GM23338 (cell line): ENCODE measurements at places on chromosomes 5 and 9. TPM values are rescaled to one million over a fixed set of nuclear protein-coding genes. Genes with fewer than 3 reads are reported as not detected.
A peak's percentile ranks its signal among the peaks of the same experiment; 100 is the strongest.

GRCh38 chr9:87180841-87181240 is 233.5 kb upstream of the GAS1 start:
- no peaks in the 10 kb centered on the region for H3K36me3 ChIP-seq
- H3K27me3 ChIP-seq, result no peaks in the 10 kb centered on the region
- H3K27ac ChIP-seq, result no peak overlapping the region
- H3K4me1 ChIP-seq, result no peaks in the 10 kb centered on the region

DNA sequence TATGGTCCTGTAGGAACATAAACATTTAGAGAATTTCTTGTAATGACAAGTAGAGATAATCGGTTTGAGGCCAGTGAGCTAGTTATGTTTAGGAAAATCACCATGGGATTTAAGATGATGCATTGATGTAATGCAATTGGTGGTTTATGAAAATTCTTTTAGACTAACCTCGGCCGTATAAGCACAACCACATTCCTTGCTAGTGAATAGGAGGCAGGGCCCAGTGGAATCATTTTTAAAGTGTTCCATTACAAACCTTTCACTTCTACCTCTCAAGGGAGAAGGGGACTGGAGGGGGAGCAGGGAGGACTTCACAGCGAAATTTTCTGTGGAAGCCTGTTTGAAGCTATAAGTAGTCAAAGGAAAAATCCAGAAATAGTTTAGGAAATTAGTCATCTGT is 71.8 kb upstream of the NFIL3 start:
- H3K4me1 ChIP-seq, result peaks cover 19% of the 10 kb centered on the region
- H3K27ac ChIP-seq, result no peak overlapping the region
- no peak for DNase-seq
- H3K36me3 ChIP-seq, result no peaks in the 10 kb centered on the region
- no peak overlapping the region for H3K4me3 ChIP-seq

The SPATA31E1 gene
- total RNA-seq, result not detected in 2 replicates

- H3K4me3 ChIP-seq, result no peak overlapping the region
- H3K36me3 ChIP-seq, result no peaks in the 10 kb centered on the region
- H3K27me3 ChIP-seq, result no peaks in the 10 kb centered on the region
- peaks cover 7% of the 10 kb centered on the region; the same call in 1 of the 2 replicates for H3K4me1 ChIP-seq
Measured at GRCh38 chr5:58970766-58971165, 387.9 kb downstream of the RAB3C start.

The TMEM252 gene
- not detected in 2 replicates for total RNA-seq

- no peak overlapping the region for H3K4me3 ChIP-seq
- peaks cover 41% of the 10 kb centered on the region for H3K36me3 ChIP-seq
- DNase-seq, result no peak
- H3K27me3 ChIP-seq, result no peaks in the 10 kb centered on the region
- H3K27ac ChIP-seq, result no peak overlapping the region
Measured at GRCh38 chr9:120398286-120398685, 181.7 kb downstream of the CDK5RAP2 start.

- no peaks in the 10 kb centered on the region for H3K36me3 ChIP-seq
- no peak overlapping the region for H3K27ac ChIP-seq
- H3K4me1 ChIP-seq, result no peaks in the 10 kb centered on the region
- DNase-seq, result no peak
Measured at GRCh38 chr9:132486706-132487350, 76.8 kb downstream of the CFAP77 start.

The RAPGEF6 gene
- 19.7 and 20.3 TPM in 2 replicates for total RNA-seq

- H3K27me3 ChIP-seq, result no peaks in the 10 kb centered on the region
- no peak overlapping the region for H3K4me3 ChIP-seq
- no peaks in the 10 kb centered on the region for H3K36me3 ChIP-seq
- DNase-seq, result peak; percentile 16
Measured at GRCh38 chr5:68239487-68239886, 23.9 kb downstream of the PIK3R1 start.

The LPCAT1 gene
- total RNA-seq, result 255 and 263 TPM in 2 replicates

DNA sequence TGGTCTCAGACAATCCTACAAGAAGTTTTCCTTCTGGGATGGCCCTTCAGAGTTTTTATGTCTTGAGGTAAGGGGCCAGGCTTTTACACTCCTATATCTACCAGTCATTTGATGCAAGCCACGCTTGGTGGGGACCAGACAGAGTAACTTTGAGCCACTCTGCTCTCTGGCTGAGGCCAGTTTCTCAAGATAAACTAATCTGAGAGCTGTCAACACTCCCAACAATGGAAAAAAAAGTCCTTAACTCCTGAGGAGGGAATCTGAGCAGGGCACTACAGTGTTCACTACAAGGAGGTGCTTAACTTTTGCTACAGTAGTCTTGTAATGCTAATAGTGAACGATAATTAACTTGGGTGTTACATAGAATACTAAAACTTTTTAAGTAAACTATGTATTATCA is 62.7 kb downstream of the MRPS30 start:
- no peak for DNase-seq
- H3K27me3 ChIP-seq, result no peaks in the 10 kb centered on the region
- H3K27ac ChIP-seq, result no peak overlapping the region
- no peaks in the 10 kb centered on the region for H3K36me3 ChIP-seq

The ACTBL2 gene
- total RNA-seq, result not detected in 2 replicates

The GRXCR2 gene
- not detected in 2 replicates for total RNA-seq

DNA sequence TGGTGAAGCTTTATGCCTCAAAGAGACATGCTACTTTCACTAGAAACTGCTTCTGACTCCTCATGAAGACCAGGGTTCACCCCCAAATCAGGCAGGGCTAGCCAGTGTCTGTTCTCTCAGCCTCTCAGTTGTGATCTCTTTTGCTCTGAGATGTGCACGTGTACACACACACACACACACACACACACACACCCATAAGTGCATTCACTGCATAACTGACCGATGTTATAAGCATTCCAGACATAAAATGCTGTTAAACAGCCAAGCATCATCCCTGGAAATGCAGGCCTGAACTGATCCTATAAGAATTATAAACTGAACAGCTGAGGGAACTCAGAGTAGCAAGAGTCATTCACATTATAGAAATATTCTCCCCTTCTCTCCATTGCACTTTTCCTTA is 85.0 kb downstream of the FSTL4 start:
- no peaks in the 10 kb centered on the region for H3K27me3 ChIP-seq
- no peak for DNase-seq
- no peaks in the 10 kb centered on the region for H3K36me3 ChIP-seq
- H3K4me3 ChIP-seq, result no peak overlapping the region
- peaks cover 12% of the 10 kb centered on the region for H3K4me1 ChIP-seq

DNA sequence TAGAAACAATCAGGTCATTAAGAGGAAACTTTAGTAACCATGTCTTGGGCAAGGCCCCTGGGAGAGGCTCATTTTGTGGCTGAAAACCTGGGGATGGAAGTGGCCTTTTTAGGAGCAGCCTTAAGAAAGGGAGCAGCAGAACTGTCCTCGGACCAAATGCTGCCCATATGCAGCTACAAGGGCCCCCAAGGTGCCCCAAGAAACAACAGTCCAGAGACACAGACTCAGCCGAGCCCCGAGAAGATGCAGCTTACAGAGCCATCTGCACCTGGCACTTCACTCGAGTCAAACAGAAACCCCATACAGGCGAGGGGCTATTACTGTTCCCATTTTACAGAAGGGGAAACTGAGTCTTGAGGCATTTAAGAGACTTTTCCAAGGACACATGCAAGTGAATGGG is 58.0 kb downstream of the COL23A1 start:
- H3K36me3 ChIP-seq, result no peaks in the 10 kb centered on the region
- 0 out of 2 replicates have a peak, but pooled peaks cover 4% of the 10 kb centered on the region for H3K4me1 ChIP-seq
- no peak for DNase-seq

DNA sequence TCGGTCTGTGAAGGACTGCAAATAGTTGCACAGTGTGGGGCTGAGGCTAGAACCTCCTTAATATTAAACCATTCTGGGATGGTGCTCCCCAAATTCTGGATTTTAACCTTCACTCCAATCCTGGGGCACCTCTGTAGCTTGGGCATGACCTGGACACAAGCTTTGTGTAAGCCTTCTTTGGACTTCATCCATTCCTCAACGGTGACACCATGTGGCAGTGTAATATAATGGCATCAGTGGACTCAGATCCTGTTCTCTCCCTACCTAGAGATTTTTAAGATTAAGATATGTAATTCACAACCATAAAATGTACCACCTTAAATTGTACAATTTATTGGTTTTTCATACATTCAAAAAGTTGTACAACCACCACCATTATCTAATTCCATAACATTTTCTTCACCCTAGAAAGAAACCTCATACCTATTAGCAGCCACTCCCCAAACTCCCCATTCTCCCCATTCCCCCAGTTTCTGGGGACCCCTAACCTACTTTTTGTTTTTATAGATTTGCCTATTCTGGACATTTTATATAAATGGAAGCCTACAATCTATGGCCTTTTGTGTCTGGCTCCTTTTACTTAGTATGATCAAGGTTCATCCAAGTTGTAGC is 4.8 kb upstream of the PLGRKT start:
- H3K27ac ChIP-seq, result no peak overlapping the region
- DNase-seq, result peak; percentile 73
- peaks cover 8% of the 10 kb centered on the region; the same call in 1 of the 2 replicates for H3K4me1 ChIP-seq

DNA sequence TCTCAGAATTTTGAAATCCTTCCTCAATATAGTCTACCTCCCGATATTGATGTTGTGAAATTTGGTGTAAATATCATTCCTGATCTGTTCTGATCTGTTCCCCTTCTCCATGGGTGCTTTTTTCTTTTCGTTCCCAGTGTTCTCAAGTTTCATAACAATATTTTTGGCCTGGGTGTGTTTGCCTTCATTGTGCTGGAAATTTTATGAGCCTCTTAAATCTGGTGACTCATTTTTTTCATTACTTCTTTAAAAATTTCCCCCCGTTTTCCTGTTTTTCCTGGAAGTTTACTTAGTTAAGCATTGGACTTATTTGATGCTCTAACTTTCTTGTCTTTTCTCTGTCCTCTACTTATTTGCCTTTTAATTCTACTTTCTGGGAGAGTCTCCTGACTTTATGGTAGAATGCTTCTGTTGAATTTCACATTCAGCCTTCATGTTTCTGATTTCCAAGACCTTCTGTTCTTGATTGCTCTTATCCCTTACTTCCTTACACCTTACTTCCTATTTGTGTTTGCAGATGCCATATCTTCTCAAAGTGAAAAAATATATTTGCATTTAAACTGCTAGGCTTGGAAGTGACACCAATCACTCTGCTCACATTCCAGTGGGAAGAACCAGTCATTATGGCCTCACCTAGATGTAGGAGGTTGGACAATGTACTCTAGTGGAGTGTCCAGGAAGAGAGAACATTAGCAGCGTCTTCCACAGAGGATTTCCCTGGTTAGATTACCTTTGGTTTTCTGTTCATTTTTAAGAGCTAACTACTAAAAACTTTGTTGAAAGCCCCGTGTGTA is 441.9 kb downstream of the ARHGEF28 start:
- H3K36me3 ChIP-seq, result no peaks in the 10 kb centered on the region
- DNase-seq, result no peak
- H3K27me3 ChIP-seq, result no peaks in the 10 kb centered on the region
- no peak overlapping the region for H3K4me3 ChIP-seq

The ZNF462 gene
- total RNA-seq, result 87.8 and 101 TPM in 2 replicates

DNA sequence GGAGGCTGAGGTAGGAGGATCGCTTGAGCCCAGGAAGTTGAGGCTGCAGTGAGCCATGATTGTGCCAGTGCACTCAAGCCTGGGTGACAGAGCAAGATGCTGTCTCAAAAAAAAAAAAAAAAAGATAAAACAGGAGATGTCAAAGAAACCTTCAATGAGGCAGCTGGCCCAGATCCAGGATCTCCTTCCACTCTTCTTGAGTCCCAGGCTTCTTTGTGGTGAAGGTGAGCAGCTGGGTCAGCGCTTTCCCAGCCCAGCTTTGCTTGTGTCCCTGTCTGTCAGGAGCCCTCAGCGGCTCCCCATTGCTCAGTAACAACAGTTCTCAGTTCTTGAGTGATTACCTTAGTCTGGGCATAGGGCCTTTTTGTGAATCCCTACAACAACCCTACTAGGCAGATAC is 69.4 kb upstream of the PSD2 start:
- no peak overlapping the region for H3K27ac ChIP-seq
- no peaks in the 10 kb centered on the region for H3K27me3 ChIP-seq
- no peaks in the 10 kb centered on the region for H3K4me1 ChIP-seq
- H3K4me3 ChIP-seq, result no peak overlapping the region
- no peak for DNase-seq

The RPS14 gene
- total RNA-seq, result 1,443 and 1,506 TPM in 2 replicates

DNA sequence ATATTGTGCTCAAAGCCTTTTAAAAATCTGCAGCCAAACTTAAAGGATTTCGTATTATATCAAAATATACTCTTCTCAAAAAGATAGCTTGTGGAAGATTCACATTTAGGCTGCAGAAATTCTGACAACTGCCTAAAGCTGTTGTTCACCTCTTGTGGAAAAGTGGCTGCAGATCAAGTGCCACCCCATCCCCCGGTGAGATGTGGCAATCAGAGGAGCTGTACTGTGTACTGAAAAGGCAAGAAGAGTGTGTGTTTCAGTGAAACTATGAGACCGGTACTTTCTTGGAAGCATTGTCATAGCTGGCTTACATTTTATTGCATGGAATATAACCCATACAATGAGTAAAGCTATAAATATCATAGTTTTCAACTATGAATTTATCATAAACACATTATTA is 64.3 kb downstream of the CDH18 start:
- H3K4me3 ChIP-seq, result no peak overlapping the region
- DNase-seq, result no peak
- H3K36me3 ChIP-seq, result no peaks in the 10 kb centered on the region
- H3K27me3 ChIP-seq, result no peaks in the 10 kb centered on the region

DNA sequence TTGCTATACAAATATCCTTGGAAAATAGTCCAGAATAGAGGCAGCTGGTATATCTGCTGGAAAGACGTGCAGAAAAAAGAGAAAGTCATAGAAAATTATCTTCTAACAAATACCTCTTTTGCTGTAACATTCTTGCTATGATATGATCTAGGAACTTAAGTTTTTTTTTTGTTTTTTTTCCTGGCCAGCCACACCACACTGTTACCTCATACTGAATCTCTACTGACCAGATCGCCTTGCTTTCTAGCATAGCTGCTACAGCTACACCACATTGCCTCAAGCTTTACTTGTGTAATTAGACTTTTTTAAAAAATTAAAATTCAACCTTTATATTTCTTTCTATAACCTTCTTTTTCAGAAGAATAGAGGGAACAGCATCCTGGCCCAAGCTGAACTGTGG is 142.2 kb upstream of the PRLR start:
- no peaks in the 10 kb centered on the region for H3K27me3 ChIP-seq
- H3K4me3 ChIP-seq, result no peak overlapping the region
- H3K27ac ChIP-seq, result no peak overlapping the region
- no peak for DNase-seq
- H3K4me1 ChIP-seq, result no peaks in the 10 kb centered on the region
- no peaks in the 10 kb centered on the region for H3K36me3 ChIP-seq

The FOXD4L6 gene
- 0.21 TPM in 1 of 2 replicates, not detected in the other for total RNA-seq

DNA sequence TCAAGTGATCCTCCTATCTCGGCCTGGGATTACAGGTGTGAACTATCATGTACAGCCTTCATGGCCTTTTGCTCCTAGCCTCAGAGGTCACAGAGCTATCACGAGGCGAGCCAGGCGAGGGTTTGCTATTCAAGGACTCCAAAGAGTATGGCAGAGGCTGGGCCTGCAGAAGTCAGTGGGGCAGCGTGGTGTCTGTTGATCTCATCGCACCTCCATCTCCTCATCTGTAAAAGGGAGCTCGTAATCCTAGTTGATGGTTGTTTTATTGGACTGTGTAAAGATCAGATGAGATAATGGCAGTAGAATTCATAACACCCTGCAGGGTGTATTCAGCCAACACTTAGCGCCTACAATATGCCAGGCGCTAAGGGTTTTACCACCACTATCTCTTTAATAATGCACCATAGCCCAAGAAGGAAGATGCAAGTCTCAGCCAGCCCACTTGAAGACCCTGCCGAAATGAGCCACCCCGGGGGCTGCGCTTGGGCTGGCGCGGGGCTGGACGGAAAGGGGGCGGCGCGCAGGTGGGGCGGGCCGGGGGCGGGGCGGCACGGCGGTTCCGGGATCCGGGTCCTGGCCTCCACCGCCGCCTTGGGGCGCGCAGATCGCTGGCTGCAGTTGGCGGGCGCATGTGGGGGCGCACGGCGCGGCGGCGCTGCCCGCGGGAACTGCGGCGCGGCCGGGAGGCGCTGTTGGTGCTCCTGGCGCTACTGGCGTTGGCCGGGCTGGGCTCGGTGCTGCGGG is at the start of gene GALNT12:
Gene GALNT12 (plus strand): TSS at position 601 of the 744 bp plus-strand sequence. CDS start 29 bp downstream, at position 630.
- no peak within 1 kb of the TSS for H3K27ac ChIP-seq
- H3K4me1 ChIP-seq, result peaks cover 29% of the 10 kb centered on the region
- H3K4me3 ChIP-seq, result peak within 1 kb of the TSS; percentile 74
